NCI-H146 (cell line): ENCODE measurements at places on chromosomes 3 and 15.
A peak's percentile ranks its signal among the peaks of the same experiment; 100 is the strongest.

DNA sequence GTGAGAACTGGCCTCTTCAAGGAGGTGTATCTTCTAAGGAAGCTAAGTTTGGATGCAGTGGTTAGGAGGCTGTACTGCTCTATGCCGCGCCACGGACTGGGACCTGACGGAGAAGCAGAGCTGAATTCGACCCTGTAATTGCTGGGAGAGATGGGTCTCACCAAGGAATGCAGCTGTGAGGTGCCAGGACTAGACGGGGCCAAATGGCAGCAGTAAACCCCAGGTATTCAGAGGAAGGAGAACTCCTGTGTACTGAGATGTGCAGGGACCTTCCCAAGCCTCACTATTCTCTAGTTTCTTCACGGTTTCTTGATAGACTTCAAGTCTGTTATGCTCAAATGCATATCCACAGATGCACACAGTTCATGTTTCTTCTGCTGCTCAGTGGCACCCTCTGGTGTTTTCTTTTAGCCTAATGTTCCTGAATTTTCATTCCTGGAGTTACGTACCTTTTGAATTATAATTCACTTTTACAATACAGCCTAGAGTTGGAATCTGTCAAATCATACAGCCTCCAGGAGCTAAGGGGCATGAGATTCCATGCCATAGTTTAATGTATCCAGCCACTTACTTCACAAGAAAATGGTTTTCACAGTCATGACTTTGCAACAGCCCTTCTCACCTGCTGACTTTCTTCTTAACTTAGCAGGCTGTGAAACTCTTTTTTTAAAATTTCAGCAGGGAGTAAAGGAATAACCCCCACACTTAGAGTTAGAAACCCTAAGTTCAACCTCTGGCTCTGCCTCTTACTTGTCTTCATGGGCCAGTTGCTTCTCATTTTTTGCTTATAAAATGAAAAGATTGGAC lies 61.8 kb downstream of the GLDN start:
- DNase-seq: peak; percentile 1

- DNase-seq: peak; percentile 62
Observed at GRCh38 chr3:146781059-146781458, 175.9 kb upstream of the PLSCR5 start.

DNA sequence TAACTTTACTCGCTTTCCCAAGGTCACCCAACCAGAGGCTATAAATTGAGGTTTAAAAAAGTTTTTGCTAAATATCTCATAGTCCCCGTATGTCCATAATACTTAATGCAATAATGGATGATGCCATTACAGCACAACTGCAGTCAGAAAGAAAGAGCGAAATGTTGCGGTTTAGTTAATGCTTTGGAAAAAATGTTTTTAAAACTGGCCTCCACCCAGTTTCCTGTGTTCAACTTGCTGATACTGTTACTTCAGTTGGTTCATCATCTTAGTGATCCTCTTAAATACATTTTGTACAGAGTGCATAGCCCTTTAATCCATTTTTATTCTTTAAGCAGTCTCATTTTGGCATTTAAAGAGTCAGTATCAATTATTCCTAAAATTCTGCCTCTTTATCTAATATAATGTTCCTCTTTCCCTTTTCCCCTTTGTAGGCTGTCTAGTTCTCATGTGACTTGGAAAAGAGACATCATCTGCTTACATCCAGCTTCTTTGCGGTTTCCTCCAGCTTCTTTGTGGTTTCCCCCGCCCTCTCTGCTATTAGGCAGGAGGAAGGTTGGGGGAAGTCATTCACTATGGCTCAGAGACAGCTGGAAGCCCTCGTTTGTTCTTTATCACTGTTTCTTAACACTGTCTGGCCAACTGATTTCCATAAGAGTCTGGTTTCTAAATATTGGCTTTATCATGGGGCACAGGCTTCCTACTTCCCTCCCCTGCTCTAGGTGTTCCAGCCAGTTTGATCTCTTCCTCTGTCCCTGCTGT lies 154.3 kb downstream of the GOLIM4 start:
- DNase-seq: peak; percentile 20

DNA sequence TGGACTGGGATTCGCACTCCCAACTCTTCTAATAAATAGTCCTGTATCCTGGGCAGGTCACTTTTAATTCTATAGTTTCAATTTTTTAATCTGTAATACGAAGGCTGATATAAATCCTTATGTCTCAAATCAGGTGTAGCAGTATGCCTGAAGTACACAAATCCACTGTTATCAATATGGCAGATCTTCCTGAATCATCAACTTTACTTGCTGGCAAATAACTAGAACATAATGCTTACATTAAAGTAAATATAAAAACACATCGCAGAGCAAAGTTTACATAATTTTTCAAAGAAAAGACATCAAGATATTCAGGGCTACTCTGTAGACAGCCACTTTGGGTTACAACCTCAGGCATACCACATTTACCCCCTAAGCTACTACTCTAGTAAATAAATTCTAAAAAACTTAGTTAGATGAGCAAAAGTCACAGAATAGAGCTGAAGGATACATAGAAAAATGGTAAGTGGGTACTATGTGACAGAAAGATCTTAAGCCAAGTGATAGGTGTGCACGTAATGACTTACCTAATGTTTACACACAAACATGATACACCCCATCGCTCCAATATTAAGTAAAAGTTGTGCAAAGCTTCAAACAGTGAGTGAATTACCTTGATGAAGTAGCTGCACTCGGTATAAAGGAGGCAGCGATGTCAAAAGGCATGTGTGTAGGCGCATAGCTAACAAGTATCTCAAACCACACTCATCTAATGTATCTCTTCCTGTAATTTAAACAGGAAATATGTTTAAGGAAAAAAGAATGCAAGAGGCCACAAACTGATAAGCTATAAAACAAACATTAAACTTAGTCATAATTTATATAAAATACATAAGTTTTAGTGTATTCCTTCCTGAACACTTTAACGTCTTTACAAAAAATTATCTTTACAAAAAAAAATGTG lies 127.9 kb downstream of the DMXL2 start:
- no peak for DNase-seq

- no peak for DNase-seq
Observed at GRCh38 chr15:94305133-94305532, 73.8 kb downstream of the MCTP2 start.

DNA sequence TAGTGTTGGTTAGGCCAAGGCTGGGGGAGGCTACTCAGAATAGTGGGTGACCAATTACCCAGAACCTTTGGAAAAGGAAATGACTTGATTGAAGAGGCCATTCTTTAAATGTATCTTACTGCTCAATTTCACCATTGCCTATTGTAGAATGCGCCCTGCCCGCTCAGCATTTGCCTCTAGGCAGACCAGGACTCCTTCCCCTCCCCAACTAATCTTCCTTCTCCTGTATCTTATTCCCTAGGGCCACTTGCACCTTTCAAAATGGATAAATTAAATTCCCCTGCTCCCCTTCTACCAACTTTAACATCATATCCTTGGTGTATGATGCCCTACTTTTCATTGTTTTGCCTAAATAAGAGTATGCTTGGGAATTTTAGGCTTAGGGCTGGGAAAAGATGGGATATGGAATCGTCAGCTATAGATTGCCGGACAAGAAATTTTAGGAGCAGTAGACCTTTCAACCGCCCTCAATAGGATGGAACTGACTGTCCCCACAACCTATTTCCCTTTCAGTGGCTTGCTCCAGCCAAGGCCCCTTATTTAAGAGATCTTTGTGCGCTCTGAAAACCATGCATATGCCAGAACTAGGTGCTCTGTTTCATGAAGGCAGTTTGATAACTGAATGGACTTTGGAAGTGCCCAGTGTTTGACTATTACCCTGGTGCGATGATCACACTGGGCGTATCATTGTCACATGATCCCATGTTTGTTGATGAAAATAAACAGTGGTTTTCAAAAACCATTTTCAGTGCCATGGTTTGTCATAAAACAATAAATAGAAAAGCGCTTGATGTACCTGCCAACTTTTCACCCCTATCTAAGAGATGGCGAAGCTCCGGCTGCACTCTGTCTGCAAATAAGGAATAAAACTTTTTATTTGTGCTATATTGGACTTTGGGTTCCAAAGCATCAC lies 74.3 kb upstream of the TSEN2 start:
- no peak for DNase-seq

GRCh38 chr3:40229963-40230362 lies 79.5 kb upstream of the EIF1B start:
- no peak for DNase-seq

- DNase-seq: no peak
Observed at GRCh38 chr15:78063970-78064385, 13.5 kb downstream of the TBC1D2B start.

- DNase-seq: no peak
Observed at GRCh38 chr15:64897345-64897985, 14.2 kb upstream of the ANKDD1A start.

DNA sequence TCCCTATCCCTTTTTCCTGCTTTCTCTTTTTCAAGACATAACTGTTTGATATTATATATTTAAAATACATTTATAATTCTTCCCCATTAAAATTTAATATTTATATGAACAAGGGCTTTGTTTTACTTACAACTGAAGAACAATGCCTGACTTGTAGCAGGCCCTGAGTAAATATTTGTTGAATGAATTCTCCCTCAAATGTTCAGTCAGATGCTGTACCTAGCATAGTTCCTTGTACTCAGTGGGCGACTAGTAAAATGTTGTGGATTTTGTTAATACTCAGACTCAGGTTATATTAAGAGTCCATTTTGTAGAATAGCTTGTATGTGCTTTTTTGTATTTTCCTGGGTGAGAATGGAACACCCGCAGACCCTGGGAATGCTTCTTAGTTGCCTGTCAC lies 69.1 kb downstream of the SEC22A start:
- DNase-seq: no peak

DNA sequence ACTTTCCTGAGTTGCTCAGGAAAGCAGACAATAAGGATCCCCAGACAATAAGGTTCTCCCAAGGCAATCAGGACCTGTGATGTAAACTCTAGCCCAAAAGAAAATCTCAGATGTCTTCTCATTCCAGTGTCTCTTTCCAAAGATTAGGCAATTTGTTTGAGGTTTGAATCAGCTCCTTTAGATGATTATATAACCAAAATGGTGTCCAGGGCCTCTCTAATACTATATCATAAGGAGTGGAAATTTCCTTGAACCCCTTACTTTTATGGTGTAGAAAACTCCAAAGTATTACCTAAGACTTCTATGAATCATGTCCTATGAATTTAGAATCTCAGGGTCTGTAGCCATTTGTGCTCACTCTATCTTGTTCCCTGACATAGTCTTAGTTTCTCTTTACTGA lies 65.9 kb downstream of the GPR176 start:
- DNase-seq: no peak

DNA sequence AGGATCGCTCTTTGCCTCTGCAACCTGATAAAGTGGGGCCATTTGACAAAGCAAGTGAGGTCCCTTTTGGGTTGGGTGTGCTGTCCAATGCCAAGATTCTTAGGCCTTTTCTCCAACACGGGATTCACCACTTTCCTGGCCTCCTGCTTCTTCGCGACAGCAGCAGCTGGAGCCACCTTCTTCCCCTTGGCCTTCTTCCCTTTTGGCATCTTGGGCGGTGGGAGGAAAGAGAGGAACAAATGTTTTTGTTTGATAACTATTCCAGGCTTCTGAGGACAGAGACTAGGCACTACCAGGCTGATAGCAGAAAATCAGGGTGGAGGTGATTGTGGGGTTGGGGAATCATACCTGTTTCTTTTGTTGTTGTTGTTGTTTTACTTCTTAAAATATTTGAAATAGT lies 30.0 kb upstream of the FAM81A start:
- no peak for DNase-seq

DNA sequence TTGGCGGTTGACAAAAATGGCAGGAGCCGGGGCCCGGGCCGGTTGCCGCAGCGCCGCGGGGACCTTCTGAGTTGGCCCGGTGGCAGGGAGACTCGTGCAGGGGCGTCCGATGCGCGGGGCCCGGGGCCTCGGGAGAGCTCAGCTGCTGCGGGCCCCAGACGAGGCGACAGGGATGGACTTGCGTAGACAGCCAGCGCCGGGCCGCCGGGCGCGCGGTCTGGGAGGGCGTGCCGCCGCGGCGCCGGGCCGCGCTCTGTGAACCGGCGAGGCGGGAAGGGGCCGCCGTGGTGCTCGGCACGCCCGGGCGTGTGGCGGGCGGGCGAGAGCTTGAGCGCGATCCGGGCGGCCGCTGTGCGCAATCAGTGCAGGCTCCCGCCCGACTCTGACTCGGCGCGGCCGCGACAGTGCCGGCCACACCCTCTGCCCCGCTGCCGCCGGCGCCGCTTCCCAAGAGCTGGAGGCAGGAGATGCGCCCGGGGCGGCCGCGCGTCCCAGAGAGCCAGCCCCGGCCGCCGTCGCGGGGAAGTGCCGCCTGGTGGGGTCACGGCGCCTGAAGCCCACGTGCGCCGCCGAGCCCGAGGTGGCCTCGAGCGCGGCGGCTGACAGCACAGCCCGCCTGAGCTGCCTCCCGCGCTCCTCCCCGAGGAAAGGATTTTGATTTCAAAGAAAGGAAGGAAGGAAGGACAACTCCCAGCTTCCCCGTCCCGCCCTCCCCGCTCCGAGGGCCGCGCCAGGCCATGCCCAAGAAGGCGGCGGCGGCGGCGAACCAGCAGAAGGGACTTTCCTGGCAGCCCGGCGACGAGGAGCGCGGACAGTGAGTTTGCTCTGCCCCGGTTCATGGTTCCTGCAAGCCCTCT lies 657 bp downstream of the TLNRD1 start:
- peak; percentile 40 for DNase-seq

- no peak for DNase-seq
Observed at GRCh38 chr3:139107424-139108252, 62.9 kb upstream of the PRR23C start.

DNA sequence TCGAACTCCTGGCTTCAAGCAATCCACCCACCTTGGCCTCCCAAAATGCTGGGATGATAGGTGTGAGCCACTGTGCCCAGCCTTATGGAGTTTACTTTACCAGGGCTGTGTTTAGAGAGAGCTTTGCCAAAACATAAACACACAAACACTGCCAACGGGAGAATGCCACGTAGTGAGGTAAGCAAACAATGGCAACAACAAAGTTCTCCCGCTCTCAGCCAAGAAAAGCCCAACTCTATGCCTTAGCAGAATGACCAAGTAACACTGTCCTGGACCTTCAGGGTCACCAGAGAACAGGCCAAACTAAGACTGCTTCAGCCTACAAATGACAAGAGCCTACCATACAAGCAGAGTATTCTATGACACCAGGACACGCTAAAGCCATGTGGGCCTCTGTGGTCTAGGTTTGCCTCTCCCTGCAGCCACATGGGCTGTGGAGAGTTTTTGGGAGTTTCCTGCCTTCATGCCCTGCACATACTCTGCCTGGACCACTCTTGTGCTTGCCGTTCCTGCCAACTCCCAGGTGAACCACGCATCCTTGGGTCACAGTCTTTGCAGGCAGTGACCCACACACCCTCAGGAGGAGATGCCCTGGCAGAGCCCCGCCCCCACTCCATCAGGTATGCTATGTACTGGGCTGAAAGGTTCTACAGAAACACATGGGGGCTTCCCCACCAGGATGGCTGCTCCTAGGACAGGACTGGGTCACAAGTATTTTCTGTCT lies 21.6 kb upstream of the CNBP start:
- no peak for DNase-seq

- DNase-seq: no peak
Observed at GRCh38 chr3:129087138-129087702, 26.6 kb downstream of the GP9 start.

- no peak for DNase-seq
Observed at GRCh38 chr3:150760431-150761200, 2.4 kb downstream of the SIAH2 start.

GRCh38 chr3:186166491-186167288 lies 57.8 kb upstream of the ETV5 start:
- DNase-seq: no peak

GRCh38 chr15:71677766-71678165 lies 132.6 kb upstream of the NR2E3 start:
- DNase-seq: no peak
